Activated CD4-positive, alpha-beta T cell treated with anti-CD3 and anti-CD28 coated beads, Interleukin-2, amount 10 ng/mL, durations not matched to agents 7 days and 5 days (primary cell): ENCODE measurements at places on chromosomes 13 and 19. TPM values are rescaled to one million over a fixed set of nuclear protein-coding genes. Genes with fewer than 3 reads are reported as not detected.

- H3K36me3 ChIP-seq = no peaks in the 10 kb centered on the region
- no peak overlapping the region for H3K4me3 ChIP-seq
Measured at GRCh38 chr13:23848019-23848418, 41.2 kb downstream of the MIPEP start.

- H3K36me3 ChIP-seq = peaks cover 6% of the 10 kb centered on the region
- peak overlapping the region; percentile 46 for H3K4me3 ChIP-seq
- DNase-seq = peak; percentile 67
- peaks cover 83% of the 10 kb centered on the region for H3K4me1 ChIP-seq
- peak overlapping the region; percentile 65 for H3K27ac ChIP-seq
Measured at GRCh38 chr13:46593398-46593797, 40.4 kb downstream of the LRCH1 start.

CPB2 gene
- not detected for total RNA-seq

GRCh38 chr19:10372690-10373089 lies 7.7 kb downstream of the TYK2 start:
- H3K36me3 ChIP-seq = peaks cover 35% of the 10 kb centered on the region
- H3K4me1 ChIP-seq = peaks cover 8% of the 10 kb centered on the region
- no peak overlapping the region for H3K27ac ChIP-seq
- DNase-seq = no peak
- H3K4me3 ChIP-seq = no peak overlapping the region

SF3A2 gene
- total RNA-seq = 151 TPM

GRCh38 chr13:36639610-36640009 lies 34.2 kb upstream of the SERTM1 start:
- no peak overlapping the region for H3K4me3 ChIP-seq
- no peaks in the 10 kb centered on the region for H3K4me1 ChIP-seq
- no peaks in the 10 kb centered on the region for H3K36me3 ChIP-seq
- H3K27ac ChIP-seq = no peak overlapping the region

- DNase-seq = no peak
- no peaks in the 10 kb centered on the region for H3K4me1 ChIP-seq
- H3K36me3 ChIP-seq = no peaks in the 10 kb centered on the region
- H3K4me3 ChIP-seq = no peak overlapping the region
Measured at GRCh38 chr13:78129823-78130222, 211.2 kb upstream of the EDNRB start.

BEST2 gene
- not detected for total RNA-seq

DNA sequence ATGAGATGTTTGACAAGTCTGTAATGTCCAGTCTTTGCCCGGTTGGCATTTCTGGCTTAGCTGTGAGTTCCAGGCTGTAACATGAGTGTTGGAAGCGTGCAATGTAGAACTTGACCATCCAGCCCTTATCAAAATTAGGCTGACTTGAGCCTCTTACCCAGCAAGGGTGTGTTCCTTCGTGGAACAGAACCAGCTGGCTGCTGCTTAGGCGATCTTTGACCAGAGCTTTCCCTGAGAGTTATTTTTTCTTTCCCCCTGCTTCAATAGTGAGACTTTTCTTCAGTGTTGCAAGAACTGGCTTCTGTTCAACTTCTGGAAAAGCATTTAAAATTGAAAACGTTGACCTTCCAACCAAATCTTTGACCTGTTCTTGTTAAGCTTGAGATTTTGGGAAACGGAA lies 6.5 kb downstream of the TNFSF13B start:
- H3K4me3 ChIP-seq = no peak overlapping the region
- peaks cover 14% of the 10 kb centered on the region for H3K4me1 ChIP-seq

- no peak for DNase-seq
- no peaks in the 10 kb centered on the region for H3K27me3 ChIP-seq
- H3K4me3 ChIP-seq = no peak overlapping the region
- H3K4me1 ChIP-seq = peaks cover 13% of the 10 kb centered on the region
Measured at GRCh38 chr13:113483081-113483480, 7.4 kb downstream of the DCUN1D2 start.

ZNF154 gene
- 5.0 TPM for total RNA-seq

GRCh38 chr19:15563325-15563794 lies 51.7 kb upstream of the CYP4F8 start:
- no peaks in the 10 kb centered on the region for H3K4me1 ChIP-seq
- H3K36me3 ChIP-seq = no peaks in the 10 kb centered on the region
- H3K27ac ChIP-seq = no peak overlapping the region
- no peak overlapping the region for H3K4me3 ChIP-seq
- DNase-seq = no peak

DNA sequence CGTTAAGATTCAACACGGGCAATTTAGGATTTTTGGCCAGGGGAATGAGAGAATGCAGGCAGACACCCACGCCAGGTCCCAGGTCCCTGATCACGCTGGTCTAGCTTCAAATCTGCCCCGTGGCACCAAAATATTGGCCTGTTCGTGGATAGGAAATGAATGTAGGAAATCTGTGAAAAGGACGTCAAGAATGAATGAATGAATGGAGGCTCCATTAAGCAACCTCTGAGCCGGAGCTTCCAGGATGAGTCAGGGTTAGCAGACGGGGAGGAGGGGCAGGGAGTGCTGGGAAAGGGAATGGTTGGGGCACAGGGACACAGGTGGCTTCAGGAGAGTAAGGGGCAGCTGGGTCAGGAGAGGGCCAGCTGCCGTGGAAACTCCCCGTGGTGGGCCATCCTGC lies 4.2 kb downstream of the SULT2B1 start:
- H3K4me3 ChIP-seq = no peak overlapping the region
- no peak overlapping the region for H3K27ac ChIP-seq
- peaks cover 4% of the 10 kb centered on the region for H3K27me3 ChIP-seq
- peaks cover 3% of the 10 kb centered on the region for H3K4me1 ChIP-seq
- H3K36me3 ChIP-seq = no peaks in the 10 kb centered on the region

LCP1 gene
- 1,323 TPM for total RNA-seq

DNA sequence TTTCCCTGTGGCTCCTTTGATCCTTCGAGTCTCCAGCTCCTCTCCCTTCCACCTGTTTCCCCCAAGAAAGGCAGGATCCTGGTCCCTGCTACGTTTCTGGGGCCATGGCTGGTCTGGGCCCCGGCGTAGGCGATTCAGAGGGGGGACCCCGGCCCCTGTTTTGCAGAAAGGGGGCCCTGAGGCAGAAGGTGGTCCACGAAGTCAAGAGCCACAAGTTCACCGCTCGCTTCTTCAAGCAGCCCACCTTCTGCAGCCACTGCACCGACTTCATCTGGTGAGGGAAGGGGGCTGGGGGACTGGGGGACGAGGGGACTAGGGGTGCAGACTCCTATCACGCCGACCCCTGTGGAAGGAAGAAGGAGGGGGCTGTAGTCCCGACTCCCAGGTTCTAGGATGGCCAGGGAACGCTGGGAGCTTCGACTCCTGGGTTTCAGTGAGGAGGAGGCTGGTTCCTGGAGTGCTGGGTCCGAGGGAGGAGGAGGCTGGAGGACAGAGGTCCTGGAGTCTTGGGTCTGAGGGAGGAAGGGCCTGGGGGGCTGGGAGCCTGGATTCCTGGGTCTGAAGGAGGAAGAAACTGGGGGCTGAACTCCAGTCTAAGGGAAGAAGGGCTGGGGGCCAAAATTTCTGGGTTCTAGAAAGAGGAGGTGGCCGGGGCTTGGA lies 524 bp downstream of the PRKCG start:
- peaks cover 35% of the 10 kb centered on the region for H3K27me3 ChIP-seq
- DNase-seq = no peak
- H3K36me3 ChIP-seq = no peaks in the 10 kb centered on the region
- H3K4me3 ChIP-seq = peak overlapping the region; percentile 38

GRCh38 chr19:51027126-51027806 lies 850 bp upstream of the KLK11 start:
- H3K36me3 ChIP-seq = no peaks in the 10 kb centered on the region
- H3K27me3 ChIP-seq = peaks cover 9% of the 10 kb centered on the region
- no peak overlapping the region for H3K4me3 ChIP-seq
- no peak for DNase-seq

GRCh38 chr13:93226623-93227279 lies at the start of gene GPC6:
GPC6 (plus strand) TSS chr13:93226807.
- H3K27me3 ChIP-seq = peaks cover 42% of the 10 kb centered on the region
- H3K4me3 ChIP-seq = no peak within 1 kb of the TSS
- no peaks in the 10 kb centered on the region for H3K36me3 ChIP-seq
- DNase-seq = no peak
- no peaks in the 10 kb centered on the region for H3K4me1 ChIP-seq

CGB3 gene
- total RNA-seq = not detected

MADCAM1 gene
- total RNA-seq = not detected

CGB7 gene
- not detected for total RNA-seq

RLN3 gene
- not detected for total RNA-seq

ESD gene
- 109 TPM for total RNA-seq

DNA sequence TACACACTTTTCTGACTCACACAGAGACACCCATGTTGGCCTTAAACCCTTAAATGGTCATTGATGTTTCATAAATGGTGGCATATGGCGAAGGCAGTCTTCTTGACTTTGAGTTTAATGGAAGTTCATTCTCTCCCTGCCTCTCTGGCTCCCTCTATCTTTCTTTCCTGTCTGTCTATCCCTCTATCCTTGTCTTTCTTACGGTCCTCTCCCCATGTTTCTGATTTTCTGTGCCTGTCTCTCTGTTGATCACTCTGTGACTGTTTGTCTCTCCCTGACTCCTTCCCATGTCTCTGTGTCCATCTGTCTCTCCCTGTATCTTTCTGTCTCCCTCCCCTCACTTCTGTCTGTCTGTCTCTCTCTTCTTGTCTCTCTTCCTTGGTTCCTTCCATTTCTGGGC lies 43.2 kb upstream of the SHKBP1 start:
- DNase-seq = no peak
- H3K27ac ChIP-seq = no peak overlapping the region
- no peak overlapping the region for H3K4me3 ChIP-seq
- no peaks in the 10 kb centered on the region for H3K36me3 ChIP-seq
- peaks cover 26% of the 10 kb centered on the region for H3K27me3 ChIP-seq

DNA sequence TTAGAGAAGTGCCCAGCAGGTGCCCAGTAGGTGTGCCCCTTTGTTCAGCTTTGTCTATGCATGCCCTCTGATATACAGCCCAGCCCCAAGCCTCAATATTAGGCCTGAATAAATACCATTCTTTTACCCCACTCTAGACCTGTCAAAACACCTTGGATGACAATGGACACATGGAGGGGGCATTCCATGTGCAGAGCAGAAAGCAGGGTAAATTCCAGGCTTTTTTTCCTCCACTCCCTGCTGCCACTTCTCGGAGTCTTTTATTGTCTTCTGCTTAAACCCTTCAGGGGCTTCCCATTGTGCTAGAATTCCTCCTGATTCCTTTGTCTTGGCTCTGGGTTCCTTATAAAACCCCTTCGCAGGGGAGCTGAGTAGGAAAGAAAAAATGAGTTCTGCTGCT lies 5.8 kb upstream of the FRY start:
- no peaks in the 10 kb centered on the region for H3K36me3 ChIP-seq
- H3K27me3 ChIP-seq = no peaks in the 10 kb centered on the region
- H3K27ac ChIP-seq = no peak overlapping the region
- H3K4me3 ChIP-seq = no peak overlapping the region

POU4F1 gene
- total RNA-seq = 0.17 TPM

GRCh38 chr13:113792886-113793717 lies 34.1 kb downstream of the TMEM255B start:
- no peaks in the 10 kb centered on the region for H3K36me3 ChIP-seq
- H3K4me1 ChIP-seq = no peaks in the 10 kb centered on the region
- DNase-seq = no peak
- no peak overlapping the region for H3K27ac ChIP-seq

DNA sequence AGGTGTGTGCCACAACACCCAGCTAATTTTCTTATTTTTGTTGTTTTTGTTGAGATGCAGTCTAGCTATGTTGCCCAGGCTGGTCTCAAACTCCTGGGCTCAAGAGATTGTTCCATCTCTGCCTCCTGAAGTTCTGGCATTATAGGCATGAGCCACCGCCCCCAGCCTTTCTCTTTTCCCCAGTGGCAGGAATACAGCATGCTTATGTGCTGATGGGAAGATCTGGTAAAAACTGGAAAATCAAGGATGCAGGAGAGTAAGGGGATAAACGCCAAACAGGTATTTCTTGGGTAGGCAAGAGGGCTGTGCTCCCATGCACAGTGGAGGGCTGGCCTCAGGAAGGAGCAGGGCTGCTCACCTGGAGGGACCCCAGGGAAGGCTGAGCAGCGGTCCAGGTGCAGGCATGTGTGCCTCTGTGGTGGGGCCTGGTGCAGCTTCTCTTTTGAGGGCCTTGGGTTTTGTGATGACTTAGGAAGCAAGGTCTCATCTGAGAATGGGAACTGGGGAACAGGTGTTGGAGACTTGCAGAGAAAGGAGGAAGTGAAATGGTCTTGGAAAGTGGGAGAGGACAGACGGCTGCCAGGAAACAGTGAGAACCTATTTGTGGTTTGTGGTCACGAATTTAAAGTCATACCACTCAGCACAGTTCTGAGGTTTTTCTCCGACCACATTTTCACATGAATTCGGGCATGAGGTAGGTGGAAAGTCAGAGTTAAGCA lies 106.5 kb downstream of the TEX26 start:
- DNase-seq = peak; percentile 44
- peaks cover 38% of the 10 kb centered on the region for H3K27me3 ChIP-seq
- peak overlapping the region; percentile 2 for H3K4me3 ChIP-seq
- no peak overlapping the region for H3K27ac ChIP-seq
- no peaks in the 10 kb centered on the region for H3K36me3 ChIP-seq

GRCh38 chr13:110702591-110703526 lies 3.1 kb downstream of the CARS2 start:
- DNase-seq = no peak
- peak overlapping the region; percentile 33 for H3K27ac ChIP-seq
- H3K27me3 ChIP-seq = no peaks in the 10 kb centered on the region
- H3K36me3 ChIP-seq = peaks cover 31% of the 10 kb centered on the region

DNA sequence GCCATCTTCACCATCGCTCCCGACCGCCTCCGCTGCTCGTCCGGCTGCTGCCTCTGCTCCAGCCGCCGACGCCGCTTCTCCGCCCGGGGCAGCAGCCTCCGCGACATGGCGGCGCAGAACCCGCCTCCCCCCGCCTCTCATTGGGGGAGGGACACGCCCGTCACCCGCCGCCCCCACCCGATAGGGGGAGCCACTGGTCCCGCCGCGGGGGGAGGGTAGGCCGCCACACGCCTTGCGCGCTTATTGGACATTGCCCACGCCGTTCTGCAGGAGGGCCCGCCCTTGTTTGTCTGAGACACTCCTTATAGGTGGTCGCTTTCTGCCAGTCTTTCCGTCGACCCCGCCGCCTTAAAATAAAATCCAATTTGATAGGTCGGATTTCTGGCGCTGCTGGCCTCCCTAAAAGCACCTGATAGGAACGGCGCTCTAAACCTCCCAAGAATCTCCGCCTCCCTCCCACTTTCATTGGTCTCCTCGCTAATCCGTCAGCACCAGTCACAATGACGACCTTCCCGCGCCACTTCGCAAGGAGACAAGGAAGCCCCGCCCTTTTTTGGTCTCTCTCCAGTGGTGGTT lies at the start of gene HNRNPL:
HNRNPL (minus strand) TSS at position 127 of the 576 bp plus-strand sequence; CDS start at position 107, 20 bp downstream.
- peaks cover 39% of the 10 kb centered on the region for H3K36me3 ChIP-seq
- H3K4me3 ChIP-seq = peak within 1 kb of the TSS; percentile 94
- H3K27me3 ChIP-seq = no peaks in the 10 kb centered on the region
- H3K4me1 ChIP-seq = peaks cover 51% of the 10 kb centered on the region
- H3K27ac ChIP-seq = peak within 1 kb of the TSS; percentile 100

GRCh38 chr13:51950722-51951121 lies 60.5 kb downstream of the ATP7B start:
- H3K4me1 ChIP-seq = peaks cover 48% of the 10 kb centered on the region
- H3K27ac ChIP-seq = peak overlapping the region; percentile 91
- peak; percentile 64 for DNase-seq

ZNF726 gene
- 17.5 TPM for total RNA-seq

KCNJ14 gene
- 1.0 TPM for total RNA-seq
